Stimulated activated naive CD8-positive, alpha-beta T cell treated with anti-CD3 and anti-CD28 coated beads, Interleukin-15, amount 100 ng/mL, for 72 hours (primary cell): ENCODE measurements at places on chromosomes 3 and 15.

GRCh38 chr15:58348095-58348812 lies 83.5 kb upstream of the LIPC start:
- DNase-seq, result no peak

- no peak for DNase-seq
Measured at GRCh38 chr3:79418855-79419621, 348.8 kb downstream of the ROBO1 start.

DNA sequence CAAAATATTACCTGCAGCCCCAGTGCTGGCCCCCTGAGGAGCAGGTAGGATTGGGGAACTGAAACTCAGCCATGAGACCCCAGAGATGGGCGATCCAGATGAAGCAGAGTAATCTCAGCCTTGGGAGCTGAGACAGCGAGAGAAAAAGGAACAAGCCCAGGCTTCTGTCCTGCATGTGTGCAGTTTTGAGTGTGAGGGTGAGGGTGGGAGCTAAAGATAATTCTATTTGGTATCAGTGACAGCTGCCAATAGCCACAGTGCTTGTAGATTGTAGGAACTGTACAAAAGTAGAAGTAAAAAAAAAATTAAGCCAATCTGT lies 5.9 kb downstream of the ATP8B4 start:
- DNase-seq, result no peak

GRCh38 chr3:147729641-147730040 lies 320.5 kb downstream of the ZIC1 start:
- DNase-seq, result no peak

- DNase-seq, result no peak
Measured at GRCh38 chr3:152321955-152322377, 53.2 kb downstream of the MBNL1 start.

DNA sequence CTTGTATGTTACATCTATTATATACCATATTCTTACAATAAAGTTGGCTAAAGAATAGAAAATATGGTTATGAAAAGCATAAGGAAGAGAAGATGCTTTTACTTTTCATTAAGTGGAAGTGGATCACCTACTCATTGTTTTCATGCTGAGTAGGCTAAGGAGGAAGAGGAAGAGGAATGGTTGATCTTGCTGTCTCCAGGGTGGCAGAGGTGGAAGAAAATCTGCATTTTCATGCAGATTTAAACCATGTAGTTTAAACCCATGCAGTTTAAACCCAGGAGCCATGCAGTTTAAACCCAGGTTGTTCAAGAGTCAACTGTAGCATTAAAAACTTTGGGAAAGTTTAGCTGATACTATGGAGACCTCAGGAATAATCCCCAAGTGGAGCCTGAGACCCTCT lies 214.8 kb upstream of the NAALADL2 start:
- no peak for DNase-seq

DNA sequence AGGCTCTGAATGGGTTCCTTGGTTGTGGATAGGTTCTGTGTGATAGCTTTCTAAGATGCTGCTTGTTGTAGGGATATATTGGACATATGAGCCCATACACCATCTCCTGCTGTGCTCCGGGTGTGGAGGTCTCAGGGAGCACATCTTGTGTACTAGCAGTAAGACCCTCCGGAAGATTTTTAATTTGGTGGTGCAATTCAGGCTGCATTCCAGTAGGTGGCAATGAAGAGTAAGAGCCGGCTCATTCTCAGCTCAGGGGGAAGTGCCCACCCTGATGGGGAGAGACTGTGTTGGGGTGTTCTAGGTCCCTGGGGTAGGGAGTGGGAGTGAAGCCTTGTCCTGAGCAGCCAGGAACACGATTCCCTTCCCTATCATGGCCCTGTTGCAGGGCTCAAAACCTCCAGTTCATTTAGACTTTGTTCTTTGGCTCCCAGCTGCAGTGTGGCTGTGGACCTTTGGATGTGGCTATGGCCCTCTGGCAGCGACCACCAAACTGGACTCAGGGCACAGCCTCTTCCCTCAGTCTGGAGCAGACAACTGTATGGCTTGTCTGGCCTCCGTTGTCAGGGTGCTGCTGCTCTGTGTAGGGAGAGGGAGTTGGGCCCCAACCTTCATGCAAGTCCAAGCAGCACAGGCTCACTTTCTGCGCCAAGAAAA lies 104.7 kb downstream of the UNC13C start:
- DNase-seq, result peak; percentile 6

DNA sequence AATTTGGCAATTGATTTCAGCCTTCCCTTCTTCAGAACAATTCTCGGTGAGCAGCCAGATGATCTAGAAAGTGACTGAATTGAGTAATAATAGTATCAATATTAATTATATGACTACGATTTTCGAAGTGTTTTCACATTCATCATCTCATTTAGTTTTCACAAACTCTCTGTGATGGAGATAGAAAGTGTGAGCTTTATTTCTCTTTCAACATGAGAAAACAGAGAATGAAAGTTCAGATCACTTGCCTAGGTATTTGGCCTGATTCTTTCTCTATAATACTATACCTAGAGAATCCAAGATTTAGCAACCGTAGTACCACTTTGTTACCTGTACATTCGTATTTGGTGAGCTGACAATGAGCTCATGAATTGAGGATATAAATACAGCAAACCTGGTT lies 739.2 kb upstream of the NR2F2 start:
- no peak for DNase-seq

- DNase-seq, result no peak
Measured at GRCh38 chr3:13262493-13263211, 157.5 kb downstream of the NUP210 start.

DNA sequence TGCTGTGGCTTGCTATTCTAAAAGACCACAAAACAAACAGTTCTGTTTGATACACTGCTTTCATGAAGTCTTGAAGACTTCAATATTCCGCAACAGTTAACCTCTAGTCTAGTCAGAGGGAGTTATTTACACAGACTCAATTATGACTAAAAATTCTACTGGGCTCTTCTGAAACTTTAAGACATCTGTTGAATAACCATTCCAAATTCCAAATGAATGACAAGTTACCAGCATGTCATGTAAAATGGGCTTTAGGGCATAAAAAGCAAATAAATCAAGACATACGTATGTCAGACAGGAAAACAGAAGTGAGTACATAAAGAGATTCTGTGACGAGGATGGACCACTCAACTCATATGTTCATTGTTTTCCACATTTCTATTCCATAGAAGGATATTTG lies 93.9 kb downstream of the PLOD2 start:
- DNase-seq, result no peak

DNA sequence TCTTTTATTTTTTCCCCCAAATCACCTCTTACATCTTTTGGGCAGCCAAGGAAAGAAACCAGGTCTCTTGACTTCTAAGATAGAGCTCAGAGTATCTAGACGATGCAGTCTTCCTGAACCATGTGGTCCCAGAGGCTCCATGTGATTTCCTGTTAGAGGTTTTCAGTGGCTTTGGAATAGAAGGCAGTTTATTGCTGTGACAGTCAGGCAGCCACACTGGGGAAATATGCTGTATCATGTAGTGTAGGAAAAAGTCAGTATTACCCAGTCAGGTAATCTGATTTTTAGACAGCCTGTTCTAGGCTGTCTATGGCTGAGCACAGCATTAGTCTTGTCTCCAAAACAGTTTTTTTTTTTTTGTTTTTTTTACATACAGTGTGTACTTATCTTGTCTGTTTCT lies 294.3 kb downstream of the THSD4 start:
- no peak for DNase-seq

DNA sequence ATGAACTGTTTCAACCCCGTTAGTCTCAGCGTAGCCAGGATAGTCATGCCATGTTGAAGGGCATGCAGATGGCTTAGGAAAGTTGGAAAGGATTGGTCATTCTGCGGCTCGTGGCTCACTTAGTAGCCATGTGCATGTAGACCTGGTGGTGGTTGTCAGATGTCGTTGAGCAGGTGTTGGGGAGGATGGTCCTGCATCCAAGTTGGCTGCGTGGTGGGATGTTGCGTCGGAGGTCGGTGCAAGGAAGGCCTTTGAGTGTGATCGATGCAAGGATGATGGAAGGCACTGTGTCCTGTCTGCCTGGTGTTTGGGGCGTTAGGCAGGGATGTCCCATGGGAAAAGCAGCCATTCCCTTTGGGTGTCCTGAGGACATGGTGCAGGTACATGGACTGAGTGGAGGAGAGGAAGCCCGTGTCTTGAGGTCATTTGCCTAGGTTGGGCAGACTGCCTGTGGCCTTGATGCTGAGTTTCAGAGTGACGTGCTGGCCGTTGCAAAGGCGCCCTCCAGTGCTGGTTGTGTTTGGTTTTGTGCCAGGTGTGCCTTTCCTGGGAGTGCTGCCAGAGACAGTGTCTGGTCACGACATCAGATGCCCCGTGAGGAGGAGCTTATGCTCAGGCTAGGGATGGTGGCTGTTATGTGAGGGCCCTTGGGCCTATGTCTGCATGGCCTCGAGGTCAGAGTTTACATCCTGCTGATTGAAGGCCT lies 103.4 kb downstream of the SNRPN start:
- DNase-seq, result no peak

- peak; percentile 45 for DNase-seq
Measured at GRCh38 chr15:75720787-75721479, 8.3 kb upstream of the CSPG4 start.
